ENCODE measurements at places on chromosomes 5 and 9. TPM values are rescaled to one million over a fixed set of nuclear protein-coding genes. Genes with fewer than 3 reads are reported as not detected.

DNA sequence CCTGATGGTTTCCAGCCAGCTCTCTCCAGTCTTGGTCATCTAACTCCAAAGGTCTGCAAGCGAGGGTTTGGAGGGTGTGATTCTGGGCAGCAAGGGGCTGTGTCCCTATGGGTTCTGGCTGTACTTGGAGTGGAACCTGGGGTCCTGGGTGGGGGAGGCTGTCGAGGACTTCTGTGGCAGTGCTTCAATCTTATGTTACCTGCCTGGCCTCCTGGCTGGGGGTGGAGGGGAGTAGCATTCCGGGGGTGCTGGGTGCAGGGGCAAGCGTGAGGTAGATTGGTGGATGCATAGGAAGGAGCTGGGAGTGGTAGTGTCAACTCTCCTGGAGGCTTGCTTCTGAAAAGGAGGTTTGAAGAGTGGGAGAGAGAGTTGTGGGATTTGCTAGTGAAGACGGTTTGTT lies 143.4 kb downstream of the HSPA4 start:
- no peak for DNase-seq

GRCh38 chr9:35070823-35071813 lies 1.3 kb downstream of the VCP start:
- DNase-seq = no peak

GRCh38 chr5:4027088-4027734 lies 431.6 kb downstream of the IRX1 start:
- no peak for DNase-seq

DNA sequence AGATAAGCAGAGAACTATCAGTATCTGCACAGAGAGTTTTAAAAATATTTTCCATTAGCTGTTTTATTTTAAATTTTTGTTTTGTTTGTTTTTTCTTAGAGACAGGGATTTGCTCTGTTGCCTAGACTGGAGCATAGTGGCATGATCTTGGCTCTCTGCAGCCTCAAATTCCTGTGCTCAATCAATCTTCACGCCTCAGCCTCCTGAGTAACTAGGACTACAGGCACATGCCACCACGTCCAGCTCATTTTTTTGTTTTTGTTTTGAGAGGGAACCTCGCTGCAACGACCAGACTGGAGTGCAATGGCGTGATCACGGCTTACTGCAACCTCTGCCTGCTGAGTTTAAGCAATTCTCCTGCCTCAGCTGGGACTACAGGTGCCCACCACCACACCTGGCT lies 138.2 kb upstream of the LPAR1 start:
- no peak for DNase-seq

DNA sequence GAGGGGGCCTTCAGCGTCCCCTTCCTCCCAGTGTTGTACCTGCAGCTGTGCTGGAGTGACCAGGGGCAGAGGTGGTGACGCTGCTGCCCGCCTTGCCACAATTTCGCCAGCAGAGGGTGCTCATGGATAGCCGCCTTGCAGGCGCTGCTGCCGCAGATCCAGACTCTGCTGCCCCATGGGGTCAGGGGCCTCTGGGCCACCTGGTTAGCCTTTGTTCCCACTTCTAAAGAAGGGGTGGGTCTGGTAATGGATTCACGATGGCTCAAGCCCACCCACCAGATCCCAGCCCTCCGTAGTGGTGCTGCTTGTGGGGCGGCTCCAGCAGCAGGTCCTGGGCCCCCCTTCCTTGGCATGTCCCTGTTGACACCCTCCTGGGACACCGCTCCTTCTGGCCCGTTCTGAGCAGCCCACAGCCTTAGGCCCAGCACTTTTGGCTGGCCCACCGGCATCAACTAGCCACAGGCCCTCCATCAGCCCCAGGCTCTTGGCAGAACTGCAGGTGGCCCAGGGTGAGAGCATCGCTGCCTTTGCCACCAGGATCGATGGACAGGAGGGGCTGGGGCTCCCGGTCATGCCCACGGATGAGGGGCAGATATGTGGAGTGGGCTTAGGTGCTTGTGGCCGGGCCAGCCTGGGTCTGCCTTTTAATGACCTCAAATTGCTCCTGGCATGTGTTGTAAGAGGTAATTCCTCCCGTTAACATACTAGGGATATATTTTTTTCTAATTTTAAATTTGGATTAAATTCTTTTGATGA lies 57.2 kb downstream of the COL5A1 start:
- DNase-seq = peak; percentile 78

DNA sequence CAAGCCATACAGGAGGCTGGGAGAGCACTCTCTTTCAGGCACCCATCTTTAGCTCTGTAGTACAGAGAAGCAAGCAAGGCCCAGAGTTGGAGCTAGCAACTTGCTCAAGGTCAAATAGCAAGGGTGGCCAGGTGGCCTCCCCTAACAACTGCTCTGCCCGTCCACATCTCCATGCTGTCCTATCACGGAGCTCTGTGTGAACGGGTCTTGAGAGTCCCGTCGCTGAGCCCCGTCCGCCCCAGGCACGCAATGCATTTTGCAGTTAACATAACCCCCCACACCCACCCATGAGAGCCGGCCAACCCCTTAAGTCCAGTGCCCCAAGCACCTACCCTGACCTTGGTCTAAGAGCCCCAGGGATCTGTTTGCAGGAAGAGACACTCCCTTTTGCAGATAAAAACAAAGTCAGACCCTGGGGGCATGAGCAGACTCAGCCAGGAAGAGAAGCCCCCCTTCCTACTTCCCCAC lies 1.5 kb downstream of the RNF44 start:
- no peak for DNase-seq

GRCh38 chr5:175885813-175886212 lies 14.4 kb downstream of the CPLX2 start:
- DNase-seq = no peak

- no peak for DNase-seq
Observed at GRCh38 chr9:97475059-97475458, 26.4 kb upstream of the TMOD1 start.

- no peak for DNase-seq
Observed at GRCh38 chr9:129769669-129770068, 16.8 kb upstream of the PTGES start.

DNA sequence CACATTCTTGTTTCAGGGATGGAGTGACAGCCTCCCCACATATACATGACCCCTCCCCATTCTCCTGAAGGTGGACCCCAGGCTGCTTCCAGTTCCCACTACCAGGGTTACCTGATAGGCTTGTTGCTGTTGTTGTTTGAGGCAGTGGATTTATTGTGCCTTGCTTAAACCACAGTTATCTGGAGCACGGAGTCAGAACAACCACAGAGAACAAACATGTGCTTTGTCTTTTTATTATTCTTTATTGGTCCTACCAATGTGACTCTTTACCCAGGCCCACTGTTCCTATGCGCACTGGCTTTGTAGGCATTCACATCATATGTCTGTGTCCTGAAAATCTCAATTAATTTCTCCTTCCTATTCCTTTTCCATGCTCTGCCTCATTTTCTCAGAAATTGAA lies 41.2 kb upstream of the IPPK start:
- no peak for DNase-seq

DNA sequence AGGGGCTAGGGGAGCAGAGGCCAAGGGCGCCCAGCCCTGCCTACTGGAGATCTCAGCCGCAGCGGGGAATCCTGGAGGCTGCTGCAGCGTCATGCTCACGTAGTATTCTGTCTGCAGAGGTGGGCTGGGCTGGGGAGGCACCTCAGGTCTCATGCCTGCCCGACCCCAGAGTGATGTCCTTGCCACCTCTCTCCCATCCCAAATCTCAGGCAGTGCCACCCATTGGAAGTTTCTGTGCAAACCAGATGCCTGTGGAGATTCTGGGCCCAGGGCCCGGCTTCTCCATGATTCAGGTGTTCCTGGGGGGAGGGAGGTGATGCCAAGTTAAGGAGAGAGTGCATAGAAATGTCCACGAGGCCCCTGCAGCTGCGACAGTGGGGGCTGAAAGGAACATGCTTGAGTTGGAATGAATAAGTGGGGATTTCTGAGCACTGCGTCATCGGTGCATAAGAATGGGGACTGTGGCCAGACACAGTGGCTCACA lies 72.0 kb downstream of the ANKRD33B start:
- DNase-seq = no peak

- no peak for DNase-seq
Observed at GRCh38 chr5:137144656-137145055, 354.5 kb downstream of the SPOCK1 start.

DNA sequence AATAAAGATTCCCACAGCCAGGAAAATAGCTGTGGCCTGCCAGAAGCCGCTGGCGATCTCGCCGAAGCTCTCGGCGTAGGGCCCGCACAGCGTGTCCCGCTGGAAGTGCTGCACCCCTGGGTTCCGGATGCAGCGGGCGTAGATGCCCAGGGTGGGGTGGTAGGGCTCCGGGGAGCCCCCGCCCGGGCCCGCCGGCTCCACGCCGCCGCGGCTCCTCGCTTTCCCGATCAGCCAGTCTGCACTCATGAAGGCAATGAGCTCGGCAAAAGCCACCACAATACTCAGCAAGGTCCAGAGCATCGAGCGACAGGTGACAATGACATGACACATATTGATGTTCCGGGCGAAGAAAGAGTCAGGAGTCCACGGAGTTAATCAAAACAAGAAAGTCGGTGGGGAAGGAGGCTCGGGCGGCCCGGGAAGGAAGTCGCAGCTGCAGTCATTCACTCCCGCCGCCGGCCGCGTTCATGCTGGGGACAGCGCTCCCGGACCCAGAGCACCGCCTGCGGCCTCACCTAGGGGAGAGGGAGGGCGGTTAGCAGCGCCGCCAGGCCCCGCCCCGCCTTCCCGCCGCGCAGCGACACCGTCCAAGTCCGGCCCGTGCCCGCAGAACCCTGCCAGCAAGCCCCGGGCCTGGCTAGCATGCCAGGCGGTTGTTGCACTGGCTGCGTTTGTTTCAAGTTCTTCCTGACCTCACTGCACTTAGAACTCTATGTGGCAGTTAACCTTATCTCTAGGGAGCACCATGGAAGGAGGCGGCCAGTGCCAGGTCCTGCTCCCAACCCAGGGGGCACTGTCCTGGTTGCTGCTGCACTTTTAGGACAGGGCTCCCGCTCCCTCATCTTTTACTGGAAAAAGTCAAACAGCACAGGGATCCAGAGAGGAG lies 138.4 kb downstream of the LHFPL2 start:
- peak; percentile 88 for DNase-seq

DNA sequence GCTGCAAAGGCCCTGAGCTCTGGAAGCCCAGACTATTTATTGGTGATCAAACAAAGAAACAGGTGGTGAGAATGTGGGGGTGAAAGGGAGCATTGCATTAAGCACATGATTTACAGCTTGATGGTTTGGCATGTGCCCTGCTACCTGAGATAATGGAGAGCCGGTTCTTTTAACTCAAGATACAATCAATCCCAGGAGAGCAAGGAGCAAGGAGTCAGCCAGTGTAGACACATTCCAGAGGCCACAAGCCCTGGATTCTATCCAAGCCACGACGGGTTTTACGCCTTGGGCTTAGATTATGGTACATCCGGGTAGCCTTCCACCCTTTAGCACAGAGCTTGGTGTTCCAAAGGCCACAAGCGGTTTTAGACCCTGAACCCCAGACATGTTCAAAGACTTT lies 292.2 kb downstream of the CYLC2 start:
- no peak for DNase-seq

GRCh38 chr9:94817291-94818177 lies 91.0 kb downstream of the AOPEP start:
- DNase-seq = no peak

GRCh38 chr5:172622091-172623046 lies 18.7 kb upstream of the NEURL1B start:
- no peak for DNase-seq

GRCh38 chr5:14665949-14666348 lies 1.4 kb downstream of the OTULIN start:
- no peak for DNase-seq

- no peak for DNase-seq
Observed at GRCh38 chr9:92719028-92719647, 45.5 kb downstream of the BICD2 start.

GRCh38 chr5:119074419-119074818 lies 3.5 kb downstream of the DMXL1 start:
- DNase-seq = no peak

GRCh38 chr9:128005923-128006322 lies 25.1 kb upstream of the EEIG1 start:
- DNase-seq = peak; percentile 67

GRCh38 chr5:1749346-1750124 lies 50.1 kb downstream of the MRPL36 start:
- peak; percentile 19 for DNase-seq

- DNase-seq = no peak
Observed at GRCh38 chr9:93809204-93809940, 145.8 kb downstream of the BARX1 start.

DNA sequence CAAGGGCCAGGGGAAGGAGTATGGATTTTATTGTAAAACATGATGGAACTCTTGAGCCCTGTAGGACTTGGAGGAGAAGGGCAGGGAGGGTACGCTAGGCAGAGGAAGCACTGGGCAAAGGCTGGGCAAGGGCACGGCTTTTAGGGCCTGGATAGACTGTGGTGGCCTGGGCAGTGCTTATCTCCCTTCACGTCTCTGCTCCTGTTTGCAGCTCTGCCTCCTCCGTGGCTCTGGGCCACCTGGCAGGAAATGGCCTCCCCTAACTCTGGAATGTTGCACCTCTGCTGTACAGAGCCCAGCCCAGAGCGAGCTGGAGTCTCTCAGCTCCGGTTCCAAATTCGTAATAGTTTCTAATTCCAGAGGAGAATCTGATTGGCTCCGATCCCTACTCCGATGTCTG lies 12.2 kb upstream of the STC2 start:
- no peak for DNase-seq

The CDKN2A gene
- 0.67 TPM for total RNA-seq

The GPR150 gene
- not detected for total RNA-seq

The ZNF366 gene
- 8.0 TPM for total RNA-seq

The CCL28 gene
- 0.81 TPM for total RNA-seq
